ENCODE measurements at places on chromosomes 1 and 21. TPM values are rescaled to one million over a fixed set of nuclear protein-coding genes. Genes with fewer than 3 reads are reported as not detected.

DNA sequence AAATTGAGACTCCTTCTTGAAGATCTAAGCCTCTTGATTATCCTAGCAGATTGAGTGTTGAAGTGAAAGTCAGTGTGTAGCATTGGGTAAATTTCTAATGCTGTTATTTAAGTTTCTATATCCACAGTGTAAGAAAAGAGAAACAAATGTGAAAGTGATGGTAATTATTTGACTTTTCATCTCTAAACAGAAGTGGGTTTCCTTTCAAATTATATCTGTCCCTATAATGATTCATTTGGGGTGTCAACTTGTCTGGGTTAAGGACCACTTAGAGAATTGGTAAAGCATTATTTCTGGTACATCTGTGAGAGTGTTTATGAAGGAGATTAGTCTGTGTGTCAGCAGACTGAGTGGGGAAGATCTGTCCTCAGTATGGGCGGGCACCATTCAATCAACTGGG, 133.0 kb upstream of the HMCN1 start:
- no peak for DNase-seq

GRCh38 chr1:147156642-147157041, 15.6 kb downstream of the PRKAB2 start:
- DNase-seq, result no peak

DNA sequence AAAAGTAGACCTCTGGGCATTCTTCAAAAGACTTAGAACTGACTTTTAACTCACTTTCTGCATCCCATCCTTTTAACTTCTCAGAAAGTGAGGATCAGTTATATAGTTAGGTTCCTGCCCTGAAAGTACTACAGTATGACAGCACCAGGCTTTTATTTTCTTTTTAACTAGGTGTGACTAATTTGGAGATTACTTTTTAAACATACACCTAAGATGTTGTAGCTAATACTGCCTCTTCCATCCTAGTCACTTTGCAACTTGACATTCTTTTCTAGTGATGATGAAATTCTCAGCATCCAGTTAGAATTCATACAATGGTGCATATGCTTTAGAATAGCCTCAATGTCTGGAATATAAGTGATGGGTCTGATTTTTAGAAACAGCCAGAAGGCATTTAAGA, 24.6 kb downstream of the RUNX1 start:
- DNase-seq, result no peak

- peak; percentile 92 for DNase-seq
Measured at GRCh38 chr1:179310721-179311120, 17.1 kb downstream of the SOAT1 start.

- DNase-seq, result peak; percentile 29
Measured at GRCh38 chr1:211420389-211420788, 71.6 kb downstream of the RD3 start.

GRCh38 chr1:247906504-247907047, 11.2 kb downstream of the OR2W3 start:
- peak; percentile 53 for DNase-seq

CELA3B gene
- not detected for total RNA-seq
